CD4-positive, CD25-positive, alpha-beta regulatory T cell (primary cell): ENCODE measurements at places on chromosomes 5 and 9. TPM values are rescaled to one million over a fixed set of nuclear protein-coding genes. Genes with fewer than 3 reads are reported as not detected.

- H3K27me3 ChIP-seq: no peaks in the 10 kb centered on the region
- H3K4me3 ChIP-seq: no peak overlapping the region
- H3K4me1 ChIP-seq: no peaks in the 10 kb centered on the region
- H3K27ac ChIP-seq: no peak overlapping the region
Observed at GRCh38 chr9:121227862-121228261, 26.2 kb upstream of the RAB14 start.

DNA sequence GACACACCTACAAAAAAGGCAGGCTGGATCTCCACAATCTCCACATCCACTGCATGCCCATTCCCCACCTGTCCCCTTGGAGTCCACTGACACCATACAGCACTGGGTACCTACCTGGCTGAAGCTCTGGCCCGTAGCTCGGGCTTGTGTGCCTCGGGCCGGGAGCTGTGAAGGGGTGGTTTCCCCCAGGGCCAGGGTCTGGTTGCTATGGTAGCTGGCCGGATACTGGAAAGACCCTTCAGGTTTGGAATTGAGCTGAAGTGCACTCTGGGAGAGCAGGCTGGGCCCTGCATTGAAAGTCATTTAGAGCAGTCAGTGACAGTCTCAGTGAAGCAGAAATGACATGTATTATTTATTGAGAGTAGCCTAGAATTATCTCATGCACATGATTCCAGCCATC lies 507.3 kb downstream of the CTNND2 start:
- H3K4me1 ChIP-seq: no peaks in the 10 kb centered on the region
- no peaks in the 10 kb centered on the region for H3K36me3 ChIP-seq
- no peak overlapping the region for H3K27ac ChIP-seq
- no peaks in the 10 kb centered on the region for H3K27me3 ChIP-seq
- DNase-seq: no peak

- H3K36me3 ChIP-seq: no peaks in the 10 kb centered on the region
- no peak overlapping the region for H3K27ac ChIP-seq
- no peak overlapping the region for H3K4me3 ChIP-seq
- no peaks in the 10 kb centered on the region for H3K4me1 ChIP-seq
- H3K27me3 ChIP-seq: no peaks in the 10 kb centered on the region
Observed at GRCh38 chr9:125763394-125763801, 16.2 kb downstream of the PBX3 start.

DNA sequence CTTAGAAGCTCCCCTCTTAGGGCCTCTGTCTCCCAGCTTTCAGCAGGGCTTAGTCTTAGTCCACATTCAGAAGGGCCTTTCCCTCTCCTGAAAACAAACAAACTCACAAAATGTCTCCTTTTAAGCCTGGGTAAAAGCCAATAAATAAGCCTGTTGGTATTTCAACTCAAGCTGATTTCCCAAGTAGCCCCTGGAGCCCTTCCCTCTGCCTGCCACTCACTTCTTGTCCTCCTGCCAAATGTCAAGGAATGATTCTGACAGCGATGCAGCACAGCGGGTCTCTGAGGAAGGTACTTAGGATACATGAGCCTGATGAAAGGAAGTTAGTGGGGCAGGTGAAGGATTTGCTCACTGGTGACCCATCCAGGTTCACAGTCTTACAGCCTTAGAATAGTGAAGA lies 210.5 kb downstream of the PJA2 start:
- no peak for DNase-seq
- peaks cover 3% of the 10 kb centered on the region for H3K27me3 ChIP-seq
- no peak overlapping the region for H3K4me3 ChIP-seq
- H3K36me3 ChIP-seq: no peaks in the 10 kb centered on the region
- H3K4me1 ChIP-seq: no peaks in the 10 kb centered on the region

DNA sequence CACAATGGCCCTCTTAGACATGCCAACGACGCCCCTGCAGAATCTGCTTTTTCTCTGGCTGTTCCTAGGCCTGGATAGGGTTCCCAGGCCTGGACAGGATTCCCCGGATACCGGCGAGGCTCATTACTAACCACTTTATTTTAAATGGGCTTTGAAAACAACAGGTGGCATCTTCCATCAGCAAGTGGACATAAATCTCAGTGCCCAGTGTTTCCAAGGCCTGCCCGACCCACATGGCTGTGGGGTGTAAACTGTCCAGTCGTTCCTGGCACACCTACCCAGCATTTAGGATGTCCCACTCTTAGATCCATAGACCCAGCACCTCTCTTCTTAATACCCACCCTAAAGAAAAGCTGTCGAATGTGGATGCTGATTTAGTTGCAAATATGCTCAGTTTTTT lies 896 bp downstream of the CMBL start:
- no peaks in the 10 kb centered on the region for H3K36me3 ChIP-seq
- no peak overlapping the region for H3K27ac ChIP-seq
- H3K4me1 ChIP-seq: peaks cover 7% of the 10 kb centered on the region
- DNase-seq: no peak
- H3K27me3 ChIP-seq: peaks cover 8% of the 10 kb centered on the region

GRCh38 chr9:127154003-127154389 lies 31.6 kb upstream of the ANGPTL2 start:
- H3K27ac ChIP-seq: no peak overlapping the region
- H3K4me3 ChIP-seq: no peak overlapping the region
- no peaks in the 10 kb centered on the region for H3K36me3 ChIP-seq
- peaks cover 14% of the 10 kb centered on the region for H3K4me1 ChIP-seq
- no peak for DNase-seq
- no peaks in the 10 kb centered on the region for H3K27me3 ChIP-seq

- peaks cover 41% of the 10 kb centered on the region for H3K4me1 ChIP-seq
- no peak overlapping the region for H3K27ac ChIP-seq
- no peaks in the 10 kb centered on the region for H3K27me3 ChIP-seq
Observed at GRCh38 chr5:35813521-35813920, 43.2 kb upstream of the IL7R start.

- H3K36me3 ChIP-seq: peaks cover 70% of the 10 kb centered on the region
- no peaks in the 10 kb centered on the region for H3K4me1 ChIP-seq
- DNase-seq: no peak
- no peaks in the 10 kb centered on the region for H3K27me3 ChIP-seq
- H3K27ac ChIP-seq: no peak overlapping the region
Observed at GRCh38 chr5:80160242-80160641, 95.6 kb downstream of the SERINC5 start.

GRCh38 chr9:128108269-128109049 lies 19.1 kb downstream of the PTGES2 start:
- no peak overlapping the region for H3K4me3 ChIP-seq
- no peak overlapping the region for H3K27ac ChIP-seq
- H3K36me3 ChIP-seq: peaks cover 45% of the 10 kb centered on the region
- H3K27me3 ChIP-seq: no peaks in the 10 kb centered on the region
- no peak for DNase-seq

GRCh38 chr5:157563929-157564716 lies 11.5 kb downstream of the ADAM19 start:
- no peak overlapping the region for H3K4me3 ChIP-seq
- DNase-seq: no peak
- H3K36me3 ChIP-seq: peaks cover 63% of the 10 kb centered on the region
- H3K4me1 ChIP-seq: peaks cover 7% of the 10 kb centered on the region
- H3K27me3 ChIP-seq: no peaks in the 10 kb centered on the region

DNA sequence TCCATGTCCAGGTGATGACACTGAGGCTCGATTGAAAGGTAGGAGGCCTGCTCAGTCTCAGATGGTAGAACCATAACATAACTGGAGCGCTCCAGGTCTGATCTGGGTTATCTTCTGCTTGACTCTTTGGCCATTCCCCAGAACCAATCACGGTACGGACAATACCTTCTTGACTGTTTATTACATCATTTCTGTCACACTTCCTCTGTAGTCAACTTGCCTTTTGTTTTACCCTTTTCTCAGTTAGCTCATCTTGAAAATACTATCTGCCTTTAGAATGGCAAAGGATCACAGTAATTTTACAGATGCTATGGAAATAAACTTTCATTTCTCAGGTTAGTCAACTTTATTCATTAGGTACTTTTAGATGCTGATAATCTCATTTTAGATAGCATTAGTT lies 22.4 kb downstream of the GLRA1 start:
- DNase-seq: no peak
- H3K4me1 ChIP-seq: no peaks in the 10 kb centered on the region
- peaks cover 7% of the 10 kb centered on the region for H3K27me3 ChIP-seq
- H3K36me3 ChIP-seq: no peaks in the 10 kb centered on the region
- no peak overlapping the region for H3K4me3 ChIP-seq

DNA sequence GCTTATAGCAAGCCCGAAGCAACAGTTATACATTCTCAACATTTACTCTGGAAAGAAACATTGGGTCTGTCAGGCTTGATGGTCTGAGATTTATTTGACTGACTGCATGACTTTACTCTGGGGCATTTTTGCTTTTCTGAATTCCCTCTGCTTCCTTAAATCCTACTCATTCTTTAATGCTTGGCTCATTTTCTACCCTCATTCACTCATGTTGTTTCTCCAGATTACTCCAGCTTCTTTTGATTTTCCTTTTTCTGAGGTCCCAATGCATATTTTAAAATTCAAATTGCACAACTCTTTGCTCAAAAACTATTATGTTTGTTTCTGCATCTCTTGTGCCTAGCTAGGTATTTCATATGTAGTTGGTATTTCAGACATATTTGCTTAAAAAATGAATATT lies 2002.9 kb upstream of the NUDT12 start:
- no peaks in the 10 kb centered on the region for H3K36me3 ChIP-seq
- no peak overlapping the region for H3K27ac ChIP-seq
- no peaks in the 10 kb centered on the region for H3K27me3 ChIP-seq
- no peak overlapping the region for H3K4me3 ChIP-seq
- no peaks in the 10 kb centered on the region for H3K4me1 ChIP-seq

DNA sequence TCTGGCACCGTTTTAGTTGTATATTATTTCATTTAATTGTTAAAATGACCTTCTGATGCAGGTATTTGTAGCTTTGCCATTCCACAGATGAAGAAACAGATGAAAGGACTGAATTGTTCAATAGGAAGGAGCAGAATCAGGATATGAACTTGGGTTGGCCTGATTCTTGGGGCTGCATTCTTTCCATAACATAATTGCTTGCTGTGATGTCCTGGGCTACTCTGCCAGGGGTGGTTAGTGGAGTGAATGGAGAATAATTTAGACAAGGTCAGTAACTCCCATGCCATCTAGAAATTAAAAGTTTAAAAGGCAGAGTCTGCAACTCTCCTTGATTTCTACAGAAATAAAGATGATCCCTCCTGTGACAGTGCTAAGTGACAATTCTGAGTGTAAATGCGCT lies 15.9 kb downstream of the TLR4 start:
- no peaks in the 10 kb centered on the region for H3K36me3 ChIP-seq
- DNase-seq: no peak
- no peak overlapping the region for H3K4me3 ChIP-seq

DNA sequence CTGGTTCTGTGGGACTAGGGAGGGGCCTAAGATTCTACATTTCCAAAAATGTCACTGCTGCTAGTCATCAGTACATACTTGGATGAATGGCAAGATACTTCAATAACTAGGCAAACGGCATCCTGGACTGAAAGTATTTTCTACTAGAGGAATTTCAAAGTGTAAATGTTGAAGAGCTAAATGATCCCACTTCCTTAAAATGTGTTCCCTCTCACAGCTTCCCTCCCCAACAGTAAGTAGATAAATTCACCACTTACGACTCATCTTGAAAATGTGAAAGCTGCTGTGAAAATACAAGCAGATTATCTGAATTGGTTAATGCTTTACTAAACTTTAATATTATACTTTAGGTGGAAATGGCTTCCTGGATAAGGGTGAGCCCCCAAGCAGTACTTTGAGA lies 1571.5 kb upstream of the WWC1 start:
- no peak for DNase-seq
- H3K36me3 ChIP-seq: no peaks in the 10 kb centered on the region
- H3K4me3 ChIP-seq: no peak overlapping the region
- H3K27ac ChIP-seq: no peak overlapping the region
- no peaks in the 10 kb centered on the region for H3K27me3 ChIP-seq

GRCh38 chr9:71858812-71859211 lies 52.2 kb downstream of the ABHD17B start:
- DNase-seq: peak; percentile 56
- no peaks in the 10 kb centered on the region for H3K36me3 ChIP-seq
- H3K27me3 ChIP-seq: no peaks in the 10 kb centered on the region
- H3K27ac ChIP-seq: no peak overlapping the region
- no peak overlapping the region for H3K4me3 ChIP-seq

GRCh38 chr5:32445287-32445758 lies 783 bp upstream of the ZFR start:
- H3K27ac ChIP-seq: no peak overlapping the region
- H3K4me3 ChIP-seq: peak overlapping the region; percentile 66
- no peaks in the 10 kb centered on the region for H3K27me3 ChIP-seq
- H3K36me3 ChIP-seq: no peaks in the 10 kb centered on the region

DNA sequence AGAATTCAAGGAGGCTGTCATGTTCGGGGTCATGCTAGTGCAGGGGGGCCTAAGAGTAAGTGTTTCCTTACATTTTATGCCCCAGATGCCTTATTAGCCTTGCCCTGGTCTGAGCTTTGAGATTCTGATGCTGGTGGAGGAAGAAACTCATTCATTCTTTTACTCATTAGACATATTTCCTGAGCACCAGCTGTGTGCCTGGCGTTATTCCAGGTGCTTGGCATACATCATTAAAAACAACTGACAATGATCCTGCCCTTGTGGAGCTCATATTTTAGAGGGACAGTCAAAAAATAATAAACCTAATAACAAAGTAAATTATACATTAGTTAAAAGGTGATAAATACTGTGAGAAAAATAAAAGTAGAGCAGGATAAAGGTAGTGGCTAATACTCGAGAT lies 138.9 kb upstream of the SGCD start:
- no peaks in the 10 kb centered on the region for H3K27me3 ChIP-seq
- H3K27ac ChIP-seq: no peak overlapping the region

GRCh38 chr5:90476391-90476790 lies 1.7 kb downstream of the POLR3G start:
- H3K27me3 ChIP-seq: no peaks in the 10 kb centered on the region
- no peak overlapping the region for H3K27ac ChIP-seq
- H3K4me3 ChIP-seq: no peak overlapping the region
- peaks cover 24% of the 10 kb centered on the region for H3K4me1 ChIP-seq
- no peak for DNase-seq
- H3K36me3 ChIP-seq: no peaks in the 10 kb centered on the region

DNA sequence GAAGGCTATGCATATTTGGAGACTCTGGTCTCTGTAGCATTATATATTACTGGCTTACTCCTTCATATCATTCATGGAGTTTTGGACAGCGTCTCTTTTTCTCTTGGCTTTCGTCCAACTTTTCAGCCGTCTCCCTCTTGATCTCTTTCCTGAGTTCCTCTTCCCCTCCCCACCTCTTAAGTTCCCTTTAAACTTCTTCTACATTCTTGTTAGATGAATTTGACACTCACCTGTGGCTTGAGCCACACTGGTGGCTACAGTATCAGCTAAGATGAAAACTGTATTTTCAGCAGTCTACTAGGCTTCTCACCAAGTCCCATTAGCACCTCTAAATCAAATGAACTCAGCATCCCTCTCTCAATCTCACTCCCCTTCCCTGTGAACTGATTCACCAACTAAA lies 128.1 kb downstream of the STARD4 start:
- no peak overlapping the region for H3K4me3 ChIP-seq
- H3K27ac ChIP-seq: no peak overlapping the region
- DNase-seq: no peak
- no peaks in the 10 kb centered on the region for H3K4me1 ChIP-seq

ECM2 gene
- not detected for polyA plus RNA-seq

GFM2 gene
- polyA plus RNA-seq: 6.9 TPM

AQP7 gene
- 0.45 TPM for polyA plus RNA-seq

SH3RF2 gene
- 0.74 TPM for polyA plus RNA-seq

STARD4 gene
- polyA plus RNA-seq: 4.3 TPM

ZBTB26 gene
- 0.98 TPM for polyA plus RNA-seq

FREM1 gene
- not detected for polyA plus RNA-seq

NR5A1 gene
- not detected for polyA plus RNA-seq

GRM6 gene
- polyA plus RNA-seq: not detected

IFNA13 gene
- polyA plus RNA-seq: not detected

TAL2 gene
- polyA plus RNA-seq: not detected

CCDC180 gene
- 1.3 TPM for polyA plus RNA-seq

KIF4B gene
- polyA plus RNA-seq: not detected
